ENCODE measurements at places on chromosomes 6 and 20. TPM values are rescaled to one million over a fixed set of nuclear protein-coding genes. Genes with fewer than 3 reads are reported as not detected.

The OGFR gene
- total RNA-seq: 53.6 TPM

The OR2B6 gene
- total RNA-seq: not detected

The YTHDF1 gene
- 31.0 TPM for total RNA-seq

The CNR1 gene
- total RNA-seq: not detected

The ZFP57 gene
- not detected for total RNA-seq

The HLA-DMB gene
- 3.5 TPM for total RNA-seq

The TLDC2 gene
- not detected for total RNA-seq

The CD93 gene
- total RNA-seq: 0.11 TPM

The MRPS10 gene
- total RNA-seq: 38.9 TPM

The CFAP206 gene
- total RNA-seq: not detected

The ATP9A gene
- total RNA-seq: 0.58 TPM

The C6orf118 gene
- total RNA-seq: not detected

The SOBP gene
- total RNA-seq: 0.77 TPM

- DNase-seq: no peak
Measured at GRCh38 chr6:28269492-28269891, 2.5 kb downstream of the ZSCAN26 start.

DNA sequence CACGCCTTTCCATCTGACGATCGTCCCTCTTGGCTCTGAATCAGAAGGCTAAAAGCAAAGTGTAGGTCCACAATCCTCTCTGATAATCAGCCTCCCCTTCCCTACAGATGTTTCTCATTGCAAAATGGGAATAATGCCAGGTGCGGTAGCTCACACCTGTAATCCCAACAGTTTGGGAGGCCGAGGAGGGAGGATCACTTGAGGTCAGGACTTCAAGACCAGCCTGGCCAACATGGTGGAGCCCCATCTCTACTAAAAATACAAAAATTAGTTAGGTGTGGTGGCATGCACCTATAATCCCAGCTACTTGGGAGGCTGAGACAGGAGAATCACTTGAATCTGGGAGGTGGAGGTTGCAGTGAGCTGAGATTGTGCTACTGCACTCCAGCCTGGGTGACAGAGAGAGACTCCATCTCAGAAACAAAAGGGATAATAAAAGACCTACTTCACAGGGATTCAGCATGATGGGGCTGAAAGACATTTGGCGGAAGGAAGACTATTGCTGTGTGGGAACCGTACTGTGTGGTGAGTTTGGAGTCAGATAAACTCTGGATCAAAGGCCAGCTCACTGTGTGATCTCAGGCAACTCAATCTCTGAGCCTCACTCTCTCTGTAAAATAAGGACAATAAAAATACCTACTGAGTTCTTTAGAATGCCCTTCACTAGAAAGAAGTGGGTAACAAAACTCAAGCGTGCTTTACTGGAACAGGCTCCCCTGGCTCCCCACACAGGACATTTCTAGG is 15.9 kb upstream of the SLC9A8 start:
- no peak for DNase-seq

GRCh38 chr6:17908831-17909230 is 78.6 kb downstream of the KIF13A start:
- DNase-seq: no peak

DNA sequence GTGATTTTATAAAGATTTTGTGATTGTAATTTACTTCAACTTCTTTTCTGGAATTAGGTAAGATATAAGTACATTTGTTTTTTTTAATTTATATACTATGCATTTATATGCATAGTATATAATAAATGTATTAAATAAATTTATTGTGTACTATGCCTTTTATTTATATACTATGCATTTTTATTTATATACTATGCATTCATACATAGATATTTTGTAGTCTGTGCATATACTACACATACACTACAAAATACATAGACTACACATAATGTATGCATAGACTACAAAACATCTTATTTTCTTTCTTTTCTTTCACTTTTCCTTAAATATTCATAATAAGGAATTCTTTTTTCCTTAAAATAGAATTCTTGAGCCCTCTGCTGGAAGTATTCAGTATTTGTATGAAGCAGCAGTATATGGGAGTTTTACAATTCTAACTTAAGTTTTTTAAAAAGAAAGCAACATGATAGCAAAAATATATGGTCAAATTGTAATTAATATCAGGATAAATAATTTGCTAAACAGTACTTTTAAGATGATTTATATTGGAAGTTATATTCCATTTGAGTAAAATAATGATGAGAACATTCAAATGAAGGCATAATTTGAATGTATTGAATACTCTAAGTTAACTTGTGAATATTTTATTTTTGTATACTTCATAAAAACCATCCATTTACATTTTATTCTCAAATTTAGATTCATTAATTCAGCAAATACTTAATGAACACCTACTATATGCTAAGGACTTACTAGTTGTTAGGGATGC is 129.3 kb downstream of the KLHL32 start:
- DNase-seq: no peak

DNA sequence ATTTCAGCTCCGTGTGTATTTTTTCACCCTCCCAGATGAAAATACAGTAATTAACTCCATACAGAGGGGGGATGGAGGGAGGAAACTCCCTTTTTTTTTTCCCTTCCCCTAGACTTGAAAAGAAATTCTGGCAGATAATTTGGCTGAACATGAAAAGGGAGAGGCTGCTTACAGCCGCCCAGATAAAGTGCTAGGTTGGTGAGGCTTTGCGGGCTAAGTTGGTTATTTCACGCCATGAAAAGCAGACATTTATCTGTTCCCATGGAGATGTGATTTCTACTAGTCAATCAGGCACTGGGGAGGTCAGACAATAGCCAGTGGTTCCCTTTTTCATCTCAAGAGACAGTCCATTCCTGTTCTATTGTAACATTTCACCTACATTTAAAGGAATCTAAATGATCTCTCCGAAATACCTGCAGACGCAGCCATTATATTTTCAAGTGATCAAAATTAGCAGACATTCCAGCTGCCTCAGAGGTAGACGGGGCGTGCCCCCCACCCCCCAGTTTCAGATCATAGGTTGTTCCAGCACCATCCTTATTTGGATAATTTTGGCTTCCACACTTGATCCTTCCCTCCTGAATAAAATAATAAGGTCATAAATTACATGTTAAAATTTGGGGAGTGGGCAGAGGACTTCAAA is 143.9 kb upstream of the ZNF217 start:
- DNase-seq: no peak

GRCh38 chr6:96015518-96016333 is at the start of gene FUT9:
Gene FUT9 (plus strand): TSS chr6:96015974. CDS start chr6:96203156, 187,182 bp downstream.
- DNase-seq: no peak

- DNase-seq: no peak
Measured at GRCh38 chr6:43468240-43468639, 9.1 kb upstream of the TJAP1 start.

DNA sequence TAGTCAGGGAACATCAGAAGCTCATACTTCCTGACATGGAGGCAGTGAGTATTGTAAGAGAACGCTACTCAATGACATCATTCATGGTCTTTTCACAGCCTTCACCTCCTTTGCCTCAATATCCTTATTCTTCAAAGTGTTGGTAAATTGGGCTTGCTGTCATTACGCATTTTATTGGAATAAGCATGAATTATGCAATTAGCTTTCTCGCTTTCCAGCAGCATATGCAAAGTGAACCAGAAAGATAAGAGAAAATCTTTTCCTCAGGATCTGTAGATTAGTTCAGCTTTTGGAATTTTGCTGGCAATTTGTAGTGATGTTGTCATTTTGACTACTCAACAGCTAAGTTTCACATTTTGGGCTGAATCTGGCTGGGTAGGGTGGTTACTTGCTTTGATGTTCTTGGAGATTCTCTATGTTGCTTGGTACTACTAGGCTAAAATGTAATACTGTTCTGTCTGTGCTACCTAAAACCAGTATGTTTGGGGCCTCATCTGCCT is 1012.1 kb downstream of the KIF16B start:
- no peak for DNase-seq

- DNase-seq: no peak
Measured at GRCh38 chr6:97215157-97215769, 67.8 kb downstream of the MMS22L start.

DNA sequence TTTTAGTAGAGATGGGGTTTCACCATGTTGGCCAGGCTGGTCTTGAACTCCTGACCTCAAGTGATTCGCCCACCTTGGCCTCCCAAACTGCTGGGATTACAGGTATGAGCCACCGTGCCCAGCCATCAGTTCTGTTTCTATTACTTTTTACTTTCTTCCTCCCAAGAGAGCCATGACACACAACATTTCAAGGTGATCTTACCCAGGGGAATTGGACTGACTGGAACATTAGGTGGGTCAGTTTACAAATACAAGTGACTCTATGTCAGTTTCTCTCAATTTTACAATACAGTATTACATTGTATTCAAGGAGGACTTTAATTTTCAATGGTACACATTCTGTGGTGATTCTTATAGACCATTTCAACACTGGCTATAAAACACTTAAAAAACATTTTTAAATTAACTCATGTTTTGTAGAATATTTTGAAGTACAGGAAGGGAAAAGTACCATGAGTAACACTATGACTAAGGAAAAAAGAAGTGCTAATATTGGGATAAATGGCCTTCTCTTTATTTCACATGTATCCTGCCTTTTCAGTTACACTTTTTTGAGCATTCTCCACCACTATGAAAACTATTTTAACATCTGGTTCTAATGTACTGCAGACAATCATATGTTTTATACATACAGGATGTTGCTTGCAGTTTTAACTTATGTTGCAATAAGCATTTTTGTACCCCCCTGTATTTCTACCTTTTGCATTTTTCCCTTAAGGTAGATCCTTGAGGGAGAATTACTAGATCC is 8.4 kb downstream of the TPBG start:
- no peak for DNase-seq

DNA sequence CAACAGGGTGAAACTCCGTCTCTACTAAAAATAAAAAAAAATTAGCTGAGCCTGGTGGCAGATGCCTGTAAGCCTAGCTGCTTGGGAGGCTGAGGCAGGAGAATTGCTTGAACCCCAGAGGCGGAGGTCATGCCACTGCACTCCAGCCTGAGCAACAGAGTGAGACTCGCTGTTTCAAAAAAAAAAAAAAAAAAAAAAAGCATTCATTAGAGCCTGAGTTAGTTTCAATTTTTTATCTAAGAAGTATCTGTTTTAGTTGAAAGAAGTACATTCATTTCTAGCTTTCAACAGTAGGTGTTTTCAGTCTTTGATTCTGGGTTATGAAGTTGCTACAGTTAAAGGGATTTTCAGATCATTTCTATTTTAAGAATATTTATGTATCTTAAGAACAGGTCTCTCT is 42.2 kb downstream of the ZNF292 start:
- DNase-seq: peak; percentile 24

GRCh38 chr20:35344354-35344837 is 52.2 kb upstream of the FAM83C start:
- no peak for DNase-seq

DNA sequence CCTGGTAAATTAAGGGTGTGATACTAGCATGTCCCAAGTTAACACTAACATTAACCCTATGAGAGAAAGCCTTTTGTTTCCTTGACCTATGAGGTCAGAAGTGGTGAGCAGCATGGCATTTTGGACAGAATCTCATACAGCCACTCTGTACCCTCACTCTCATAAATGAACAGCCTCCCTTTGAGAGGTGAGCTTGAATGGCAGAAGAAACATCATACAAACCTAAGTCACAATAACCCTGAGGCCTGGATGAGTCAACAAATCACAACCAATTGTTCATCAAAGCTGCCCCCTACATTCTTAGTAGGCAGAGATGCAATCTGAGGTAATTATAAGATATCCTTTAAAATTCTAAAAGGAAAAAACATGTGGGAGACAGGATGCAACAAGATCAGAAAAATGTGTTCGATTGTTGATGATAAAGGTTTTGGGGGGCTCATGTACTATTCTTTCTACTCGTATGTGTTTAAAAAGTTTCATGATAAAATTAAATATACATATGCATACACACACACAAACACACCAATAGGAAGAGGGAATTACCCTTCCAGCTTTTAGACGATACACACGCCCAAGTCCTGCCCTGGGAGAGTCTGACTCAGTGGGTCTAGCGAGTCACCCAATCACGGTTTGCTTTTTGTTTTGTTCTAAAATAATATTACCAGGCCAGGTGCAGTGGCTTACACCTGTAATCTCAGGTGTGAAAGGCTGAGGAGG is 117.3 kb downstream of the ARHGAP18 start:
- DNase-seq: peak; percentile 29

DNA sequence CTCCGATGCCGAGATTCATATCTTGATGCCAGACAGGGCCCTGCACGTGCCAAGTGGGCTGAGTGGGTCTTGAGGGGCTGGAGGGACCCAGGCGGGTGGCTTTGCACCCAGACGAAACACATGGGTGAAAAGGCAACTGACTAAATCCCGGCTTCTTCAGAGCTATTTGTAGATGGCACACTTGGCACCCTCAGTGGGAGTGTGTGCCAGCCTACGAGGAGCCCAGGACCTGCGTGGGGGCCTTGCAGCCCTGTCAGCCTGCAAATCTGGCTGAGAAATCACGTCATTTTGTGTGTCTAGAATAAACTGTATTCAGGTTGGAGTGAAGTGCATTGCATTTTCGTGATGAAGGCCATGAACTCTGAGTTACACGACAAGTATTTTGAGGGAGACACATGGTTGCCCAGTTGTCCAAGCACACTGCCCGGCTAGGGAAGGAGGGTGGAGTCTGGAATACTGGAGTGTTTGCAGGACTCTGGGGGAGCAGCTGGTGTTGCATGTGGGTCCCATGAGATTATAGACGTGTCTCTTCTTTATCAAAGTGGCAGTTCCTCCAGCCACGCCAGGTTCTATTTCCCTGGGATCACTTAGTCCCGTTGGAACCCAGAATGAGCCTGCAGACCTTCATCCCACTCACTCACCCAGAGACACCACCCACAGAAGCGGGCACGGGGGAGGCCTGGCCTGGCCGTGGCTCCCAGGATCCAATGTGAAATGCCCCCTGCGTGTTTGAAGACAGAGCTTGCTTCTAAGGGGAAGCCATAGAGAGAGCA is 60.2 kb downstream of the DLL1 start:
- DNase-seq: no peak

DNA sequence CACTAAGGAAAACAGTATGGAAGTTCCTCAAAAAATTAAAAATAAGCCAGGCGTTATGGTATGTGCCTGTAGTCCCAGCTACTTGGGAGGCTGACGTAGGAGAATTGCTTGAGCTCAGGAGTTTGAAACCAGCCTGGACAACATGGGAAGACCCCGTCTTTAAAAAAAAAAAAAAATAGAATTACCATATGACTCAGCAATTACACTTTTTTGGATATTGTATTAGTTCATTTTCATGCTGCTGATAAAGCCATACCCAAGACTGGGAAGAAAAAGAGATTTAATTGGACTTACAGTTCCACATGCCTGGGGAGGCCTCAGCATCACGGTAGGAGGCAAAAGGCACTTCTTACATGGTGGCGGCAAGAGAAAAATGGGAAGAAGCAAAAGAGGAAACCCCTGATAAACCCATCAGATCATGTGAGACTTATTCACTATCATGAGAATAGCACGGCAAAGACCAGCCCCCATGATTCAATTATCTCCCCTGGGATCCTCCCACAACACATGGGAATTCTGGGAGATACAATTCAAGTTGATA is 10.8 kb upstream of the SMIM29 start:
- no peak for DNase-seq

DNA sequence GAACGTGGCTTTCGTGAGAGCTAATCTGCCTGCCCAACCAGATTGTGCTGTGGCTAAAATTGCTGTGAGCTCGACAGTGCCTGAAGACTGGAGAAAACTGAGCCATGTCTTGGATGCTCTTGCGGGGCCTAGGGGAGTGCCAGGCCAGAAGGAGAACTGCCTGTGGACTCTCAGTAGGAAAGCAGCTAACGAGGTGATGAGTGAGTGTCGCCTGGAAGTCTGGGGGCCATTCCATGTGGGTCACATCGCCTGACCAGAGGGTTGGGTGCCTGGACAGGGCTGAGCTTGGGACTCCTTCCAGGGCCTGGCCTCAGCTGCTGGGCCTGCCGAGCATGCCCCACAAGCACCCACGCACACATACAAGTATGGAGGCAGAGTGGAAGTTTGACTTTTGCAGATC is 166.5 kb downstream of the VEGFA start:
- DNase-seq: no peak
